ENCODE measurements at places on chromosomes 4 and X.
A peak's percentile ranks its signal among the peaks of the same experiment; 100 is the strongest.

- peak; percentile 81 for DNase-seq
Observed at GRCh38 chr4:113383111-113383785, 333.8 kb downstream of the ANK2 start.

DNA sequence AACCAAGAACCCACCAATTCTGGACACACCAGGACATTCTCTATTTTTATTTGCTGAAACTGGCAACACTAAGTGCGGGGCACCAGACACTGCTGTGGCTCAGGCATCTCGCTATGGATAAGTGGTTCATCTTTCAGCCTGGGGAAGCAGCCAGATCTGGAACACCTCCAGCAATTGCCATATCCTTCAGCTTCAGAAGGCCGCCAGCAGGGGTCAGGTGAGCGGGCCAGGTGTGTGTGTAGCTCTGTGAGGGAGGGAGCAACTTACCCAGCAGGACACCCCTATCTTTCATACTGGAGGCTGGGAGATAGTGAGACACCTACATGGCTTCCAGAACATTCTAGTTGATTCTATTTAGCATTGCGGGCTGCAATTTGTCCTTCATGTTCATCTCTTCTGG, 57.0 kb upstream of the GBA3 start:
- no peak for DNase-seq

- no peak for DNase-seq
Observed at GRCh38 chrX:153342762-153343558, 9.0 kb downstream of the ZNF275 start.

- no peak for DNase-seq
Observed at GRCh38 chrX:139299309-139299708, 231.2 kb upstream of the F9 start.

DNA sequence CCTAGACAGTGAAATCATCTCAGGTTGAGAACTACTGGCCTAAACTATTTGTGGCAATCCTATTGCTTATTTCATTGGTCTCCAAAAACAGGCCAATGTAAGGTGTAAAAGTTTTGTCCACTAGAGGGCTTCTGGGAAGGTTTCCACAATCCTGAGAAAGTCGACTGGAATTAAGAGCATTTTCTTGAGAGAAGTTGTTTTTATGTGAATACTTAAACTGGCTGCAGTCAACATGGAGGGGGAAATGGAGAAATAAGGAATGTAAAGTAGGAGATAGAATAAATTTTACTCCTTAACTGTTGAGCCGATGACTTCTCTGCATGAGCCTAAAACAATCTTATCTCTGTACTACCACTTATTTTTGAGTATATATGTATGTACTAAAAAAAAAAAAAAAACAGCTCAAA, 11.0 kb upstream of the EIF4E start:
- DNase-seq: peak; percentile 75

DNA sequence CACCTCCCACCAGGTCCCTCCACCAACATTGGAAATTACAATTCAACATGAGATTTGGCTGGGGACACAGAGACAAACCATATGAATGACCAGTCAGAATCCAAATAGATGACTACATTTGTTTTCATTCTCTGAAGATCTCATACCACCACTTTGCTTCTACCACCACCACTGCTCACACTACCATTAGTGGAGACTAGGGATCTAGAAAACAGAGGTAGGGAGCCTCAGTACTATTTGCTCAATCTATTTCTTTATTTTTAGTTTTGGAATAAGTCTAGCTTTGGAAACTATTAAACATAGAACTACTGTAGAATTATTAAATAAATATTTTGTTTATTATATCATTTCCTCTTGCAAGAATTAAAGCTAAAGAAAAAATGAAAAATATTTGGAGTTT, 727.9 kb downstream of the CCSER1 start:
- peak; percentile 79 for DNase-seq

DNA sequence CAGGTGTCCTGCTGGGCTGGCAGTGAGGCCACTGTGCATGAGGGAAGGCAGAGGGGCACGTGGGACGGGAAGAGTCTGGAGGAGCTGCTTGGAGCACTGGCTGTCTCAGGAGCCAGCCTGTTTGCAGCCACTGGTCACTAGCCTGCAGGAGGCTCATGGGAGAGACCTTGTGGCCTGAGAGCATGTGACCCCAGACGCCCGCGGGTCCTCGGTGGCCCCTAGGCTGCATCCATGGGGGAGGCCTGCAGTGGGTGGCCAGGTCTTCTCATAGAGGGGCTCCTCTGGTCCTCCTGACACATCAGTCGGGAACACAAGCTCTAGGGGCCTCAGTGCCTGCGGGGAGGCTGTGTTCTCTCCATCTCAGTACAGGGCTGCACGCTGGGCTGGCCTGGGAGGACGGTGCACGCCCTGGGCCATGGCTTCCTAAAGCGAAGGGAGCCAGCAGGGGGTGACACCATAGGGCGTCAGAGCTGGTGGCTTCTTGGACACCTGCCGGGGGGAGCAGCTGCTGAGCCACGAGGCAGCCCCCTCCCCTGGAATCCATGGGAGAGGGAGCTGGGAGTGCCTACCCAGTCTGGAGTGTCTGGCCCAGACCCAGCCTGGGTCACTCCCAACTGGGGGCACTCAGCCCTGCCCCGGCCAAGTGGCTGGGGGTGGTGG, 12.3 kb downstream of the NAT8L start:
- DNase-seq: no peak

GRCh38 chr4:121380776-121381462, at the start of gene QRFPR:
Gene QRFPR, minus strand, starts transcription at chr4:121381018. Its CDS starts 371 bp downstream, at chr4:121380647.
- peak; percentile 6 for DNase-seq

GRCh38 chrX:80511969-80512760, 91.9 kb downstream of the TENT5D start:
- DNase-seq: peak; percentile 1

DNA sequence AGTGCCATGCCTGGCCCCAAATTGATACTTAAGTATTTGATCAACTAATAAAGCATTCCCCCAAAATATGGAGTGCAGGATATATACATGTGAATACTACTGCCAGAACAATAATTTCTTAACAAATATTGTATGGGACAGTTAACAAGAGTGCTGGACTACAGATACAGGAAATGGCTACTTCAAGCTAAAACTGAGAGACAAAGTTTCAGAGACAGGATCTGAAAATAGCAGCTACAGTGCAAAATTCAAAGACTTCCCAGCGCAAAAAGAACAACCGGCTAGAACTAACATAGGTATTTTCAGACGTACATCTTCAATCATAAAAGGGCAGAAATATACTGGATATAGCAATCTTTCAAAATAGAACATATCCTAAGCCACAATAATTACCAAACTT, 6.3 kb downstream of the ATRX start:
- DNase-seq: no peak

DNA sequence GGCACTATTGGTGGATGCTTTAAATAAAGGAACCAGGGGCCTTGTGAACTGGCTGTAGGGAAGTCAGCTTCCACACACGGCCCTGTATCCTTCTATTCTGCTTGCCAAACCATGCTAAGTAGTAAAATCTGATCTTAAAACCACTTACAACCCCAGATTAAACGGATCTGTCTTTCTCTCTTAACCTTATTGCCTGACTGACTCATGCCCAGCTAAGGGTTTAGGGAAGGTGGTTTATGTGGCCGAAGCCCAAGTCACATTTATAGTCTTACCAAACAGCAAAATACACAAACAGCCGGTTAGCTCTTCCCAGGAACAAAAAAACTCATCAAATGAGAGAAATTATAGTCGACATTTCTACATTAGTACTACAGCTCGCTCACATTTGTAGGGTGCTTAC, 988.4 kb upstream of the TENM3 start:
- DNase-seq: no peak

GRCh38 chrX:20974326-20974725, 399.9 kb upstream of the CNKSR2 start:
- DNase-seq: peak; percentile 26

DNA sequence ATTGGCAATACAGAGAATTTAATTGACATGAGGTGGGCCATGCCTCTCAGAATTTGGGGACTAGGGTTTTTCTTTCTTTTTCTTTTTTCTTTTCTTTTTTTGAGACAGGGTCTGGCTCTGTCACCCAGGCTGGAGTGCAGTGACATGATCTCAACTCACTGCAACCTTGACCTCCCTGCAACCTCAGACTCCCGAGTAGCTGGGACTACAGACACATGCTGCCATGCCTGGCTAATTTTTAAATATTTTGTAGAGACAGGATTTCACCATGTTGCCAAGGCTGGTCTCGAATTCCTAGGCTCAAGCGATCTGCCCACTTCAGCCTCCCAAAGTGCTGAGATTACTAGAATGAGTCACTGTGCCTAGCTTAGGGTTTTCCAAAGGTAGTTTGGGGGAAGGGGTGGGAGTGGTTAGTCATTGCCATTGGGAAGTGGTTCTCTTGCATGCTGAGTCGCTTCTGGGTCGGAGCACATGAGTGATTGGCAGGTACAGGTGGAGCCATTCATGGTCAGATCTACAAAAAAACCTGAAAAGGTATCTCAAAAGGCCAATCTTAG, 54.5 kb downstream of the MID2 start:
- DNase-seq: no peak

GRCh38 chr4:637536-638280, 12.3 kb downstream of the PDE6B start:
- DNase-seq: no peak

GRCh38 chr4:766152-766515, 59.8 kb downstream of the CPLX1 start:
- DNase-seq: no peak

DNA sequence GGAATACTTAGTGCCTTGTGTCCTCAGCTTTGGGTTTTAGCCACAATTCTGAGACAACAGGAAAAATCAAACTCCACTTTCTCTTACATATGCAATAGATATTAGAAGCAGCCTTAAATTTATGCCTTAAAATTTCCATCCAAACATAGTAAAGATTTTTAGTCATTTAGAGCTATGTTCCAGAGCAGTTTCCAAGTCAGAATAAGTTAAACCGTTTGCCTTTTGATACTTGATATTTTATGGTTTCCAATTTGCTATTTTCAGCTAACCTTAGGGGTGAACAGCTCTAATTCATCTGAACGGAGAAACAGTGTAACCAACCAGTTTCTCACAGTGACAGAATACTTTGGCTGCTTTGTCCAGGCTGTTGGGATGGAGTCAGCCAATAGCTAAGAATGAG, 125.8 kb upstream of the RXFP1 start:
- DNase-seq: no peak

- DNase-seq: no peak
Observed at GRCh38 chr4:85522277-85522676, 47.3 kb downstream of the ARHGAP24 start.

Measured in fibroblast of skin of scalp (primary cell).